Mammary microvascular endothelial cell (primary cell): ENCODE measurements at places on chromosomes 5 and 9. TPM values are rescaled to one million over a fixed set of nuclear protein-coding genes. Genes with fewer than 3 reads are reported as not detected.

Gene ATP10B
- total RNA-seq: not detected in 2 replicates

Gene CMYA5
- under 0.01 TPM in 2 replicates for total RNA-seq

Gene ABLIM3
- 51.7 and 57.6 TPM in 2 replicates for total RNA-seq

Gene RETREG1
- not detected in 2 replicates for total RNA-seq

Gene CCDC171
- total RNA-seq: 0.93 and 0.94 TPM in 2 replicates
